ENCODE measurements at places on chromosomes 1 and 21. TPM values are rescaled to one million over a fixed set of nuclear protein-coding genes. Genes with fewer than 3 reads are reported as not detected.

The NFASC gene
- under 0.01 TPM for total RNA-seq

The FLG2 gene
- total RNA-seq: not detected

The ARTN gene
- not detected for total RNA-seq

The VSIG8 gene
- 0.43 TPM for total RNA-seq

The SPRR2E gene
- not detected for total RNA-seq

The S100A9 gene
- not detected for total RNA-seq

The OR2AK2 gene
- total RNA-seq: not detected

The LRRN2 gene
- not detected for total RNA-seq

The KIF14 gene
- 28.3 TPM for total RNA-seq

The SPOCD1 gene
- total RNA-seq: 148 TPM

The RYR2 gene
- not detected for total RNA-seq

The SPRR3 gene
- not detected for total RNA-seq

The SEC22B gene
- total RNA-seq: 63.0 TPM

The AMY1C gene
- total RNA-seq: not detected

The PADI2 gene
- total RNA-seq: 0.29 TPM

The RAP1GAP gene
- not detected for total RNA-seq

The WNT2B gene
- total RNA-seq: 1.5 TPM

The NMNAT2 gene
- total RNA-seq: 0.22 TPM

The RGS8 gene
- total RNA-seq: not detected

The MKNK1 gene
- total RNA-seq: 21.4 TPM

The SLC35F3 gene
- 1.9 TPM for total RNA-seq

The CPT2 gene
- total RNA-seq: 17.9 TPM

The KRTAP11-1 gene
- total RNA-seq: not detected

The TMEM82 gene
- not detected for total RNA-seq

The RNU1-3 gene
- total RNA-seq: under 0.01 TPM

The OR2L8 gene
- total RNA-seq: not detected

The CDCA8 gene
- 34.8 TPM for total RNA-seq

The RAB29 gene
- 15.3 TPM for total RNA-seq

The DYNLT5 gene
- total RNA-seq: not detected

The TMEM269 gene
- not detected for total RNA-seq

The TXNIP gene
- total RNA-seq: 12.7 TPM

The NTMT2 gene
- total RNA-seq: not detected

The SPSB1 gene
- 33.7 TPM for total RNA-seq

The ILDR2 gene
- 0.14 TPM for total RNA-seq

The OR2T33 gene
- total RNA-seq: not detected

The LCE2A gene
- not detected for total RNA-seq

The MPL gene
- total RNA-seq: 0.86 TPM

The CYB5RL gene
- total RNA-seq: 6.1 TPM

The TDRD5 gene
- not detected for total RNA-seq

The C8A gene
- not detected for total RNA-seq

The ATP1A4 gene
- not detected for total RNA-seq

The TM2D1 gene
- total RNA-seq: 41.8 TPM

The RLF gene
- total RNA-seq: 15.1 TPM

The TTC22 gene
- total RNA-seq: not detected

The TP73 gene
- total RNA-seq: not detected

The TMEM61 gene
- total RNA-seq: not detected

The AMY1A gene
- total RNA-seq: not detected

The ELF3 gene
- total RNA-seq: 0.29 TPM

The SLC2A5 gene
- total RNA-seq: 2.6 TPM

The PRR9 gene
- 0.22 TPM for total RNA-seq

The ENAH gene
- total RNA-seq: 122 TPM

The GJA5 gene
- total RNA-seq: not detected

The PTGS2 gene
- 113 TPM for total RNA-seq

The FCER1G gene
- not detected for total RNA-seq
